ENCODE measurements at places on chromosomes 16 and 17.

DNA sequence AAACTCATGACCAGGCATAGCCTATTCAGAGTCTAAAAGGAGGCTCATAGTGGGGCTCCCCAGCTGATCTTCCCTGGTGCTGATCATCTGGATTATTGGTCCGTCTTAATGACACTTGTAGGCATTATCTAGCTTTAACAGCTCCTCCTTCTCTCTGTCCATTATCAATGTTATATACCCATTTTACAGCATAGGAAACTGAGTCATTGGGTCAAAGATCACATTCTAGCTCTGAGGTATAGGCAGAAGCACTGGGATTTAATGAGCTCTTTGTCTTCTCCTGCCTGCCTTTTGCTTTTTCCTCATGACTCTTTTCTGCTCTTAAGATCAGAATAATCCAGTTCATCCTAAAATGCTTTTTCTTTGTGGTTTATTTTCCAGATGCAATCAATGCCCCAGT lies 756 bp downstream of the CCL2 start:
- no peak for DNase-seq

DNA sequence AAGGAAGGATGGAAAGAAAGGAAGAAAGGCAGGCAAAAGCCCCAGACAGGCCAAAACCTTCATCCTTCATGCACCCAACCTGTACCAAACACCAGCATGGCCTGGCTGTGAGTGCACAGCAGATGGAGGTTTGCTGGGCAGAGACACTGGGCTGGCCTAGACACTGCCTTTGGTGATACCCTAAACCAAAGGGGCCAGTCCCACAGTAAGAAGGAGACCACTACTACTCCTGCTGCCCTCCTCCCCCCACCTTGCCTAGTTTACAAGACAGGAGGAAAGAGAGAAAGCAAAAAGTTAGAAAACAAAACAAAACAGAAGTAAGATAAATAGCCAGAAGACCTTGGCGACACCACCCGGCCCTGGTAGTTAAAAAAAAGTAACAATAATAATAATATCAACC lies 19.1 kb downstream of the QPRT start:
- DNase-seq = no peak

DNA sequence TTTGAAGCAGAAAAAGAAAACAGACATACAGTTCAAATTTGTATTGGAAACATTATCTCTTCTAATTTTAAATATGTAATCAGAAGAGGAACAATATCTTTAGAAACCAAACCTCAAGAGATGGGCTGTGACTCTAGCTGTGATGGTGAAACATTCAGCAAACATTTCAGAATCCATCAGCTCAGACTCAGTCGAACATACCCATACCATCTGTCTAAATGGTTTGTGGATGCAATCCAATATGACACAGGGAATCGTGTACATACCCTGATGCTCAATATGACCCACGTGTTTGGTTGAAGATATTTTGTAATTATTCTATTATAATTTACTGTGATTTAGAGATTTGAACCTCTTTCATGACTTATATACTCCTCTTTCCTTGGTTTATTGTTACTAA lies 665.2 kb upstream of the CDH8 start:
- DNase-seq = no peak

DNA sequence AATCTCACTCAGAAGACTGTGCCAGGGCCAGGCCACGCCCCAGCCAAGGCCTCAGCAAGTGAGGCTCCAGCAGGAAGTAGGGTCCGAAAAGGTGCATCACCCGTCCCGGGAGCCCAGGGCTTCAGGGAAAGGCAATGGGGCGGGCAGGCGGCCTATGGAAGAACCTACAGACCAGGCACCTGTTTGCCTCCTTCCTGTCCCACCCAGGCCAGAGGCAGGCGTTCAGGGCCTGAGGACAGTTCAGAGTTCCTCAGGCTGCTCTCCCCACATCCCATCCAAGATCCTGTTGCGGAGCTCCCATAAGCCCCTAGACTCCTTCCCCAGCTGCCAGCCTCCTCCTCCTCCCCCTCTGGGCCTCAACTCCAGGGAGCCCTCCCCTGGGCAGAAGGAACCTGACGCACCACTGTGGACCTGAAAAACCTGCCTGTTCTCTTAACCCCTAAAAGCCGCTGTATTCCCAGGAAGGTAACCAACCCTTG lies 2.3 kb downstream of the CLUH start:
- DNase-seq = no peak

GRCh38 chr16:53546988-53547391 lies 44.0 kb upstream of the AKTIP start:
- DNase-seq = no peak

DNA sequence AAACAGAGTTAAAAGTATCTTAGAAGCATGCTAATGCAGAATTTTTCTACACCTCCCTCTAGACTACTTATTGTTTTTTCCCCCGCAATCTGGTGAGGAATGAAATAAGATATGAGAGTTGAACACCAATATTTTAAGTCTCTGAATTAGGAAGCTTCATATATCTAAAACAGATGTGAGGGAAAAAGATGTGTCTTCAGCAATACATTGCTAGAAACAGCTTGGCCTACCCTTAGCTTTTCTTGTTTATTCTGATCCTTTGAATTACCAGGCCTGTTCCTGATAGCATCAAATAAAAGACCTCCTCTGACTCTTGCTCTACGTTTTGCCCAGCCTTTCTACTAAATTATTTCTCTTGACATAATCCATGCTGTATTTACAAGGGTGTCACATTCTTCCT lies 221.8 kb downstream of the CDH11 start:
- no peak for DNase-seq

- no peak for DNase-seq
Observed at GRCh38 chr17:66951605-66951953, 12.9 kb upstream of the CACNG4 start.

- DNase-seq = no peak
Observed at GRCh38 chr16:86961171-86961601, 356.0 kb downstream of the C16orf95 start.

DNA sequence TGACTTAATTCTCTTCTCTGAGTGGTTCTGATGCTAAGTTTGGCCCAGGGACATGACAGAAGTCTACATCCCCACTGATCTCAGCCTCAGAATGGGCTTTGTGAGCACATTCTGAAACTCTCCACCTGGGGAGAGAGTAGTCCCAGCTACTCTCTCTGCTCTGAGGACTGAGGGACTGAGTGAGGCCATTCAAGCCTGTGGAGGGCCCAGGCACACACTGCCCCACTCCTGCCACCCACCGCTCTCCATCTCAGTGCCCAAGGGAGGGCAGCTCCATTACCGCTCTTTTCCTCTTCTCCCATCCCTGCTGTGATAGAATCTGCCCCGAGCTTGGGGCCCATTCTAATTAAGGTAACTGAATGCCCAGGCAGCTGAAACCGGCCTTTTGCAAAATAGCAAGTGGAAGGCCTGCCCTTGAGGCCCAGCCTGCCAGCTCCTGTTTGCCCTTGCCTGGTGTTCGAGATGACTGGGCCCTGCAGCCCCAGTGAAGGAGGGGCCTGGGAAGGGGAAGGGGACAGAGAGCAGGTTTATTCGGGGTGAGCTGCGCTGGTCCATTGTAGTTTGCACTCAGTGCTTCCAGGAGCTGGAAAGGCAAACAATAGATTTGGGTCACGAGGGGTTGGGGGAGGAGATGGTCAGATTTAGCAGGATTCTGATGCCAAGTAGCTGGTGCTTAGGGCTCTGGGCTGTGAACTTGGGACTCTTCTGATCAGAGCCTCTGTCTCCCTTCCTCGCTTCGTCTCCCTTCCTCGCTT lies 76.2 kb downstream of the RAB11FIP4 start:
- no peak for DNase-seq

DNA sequence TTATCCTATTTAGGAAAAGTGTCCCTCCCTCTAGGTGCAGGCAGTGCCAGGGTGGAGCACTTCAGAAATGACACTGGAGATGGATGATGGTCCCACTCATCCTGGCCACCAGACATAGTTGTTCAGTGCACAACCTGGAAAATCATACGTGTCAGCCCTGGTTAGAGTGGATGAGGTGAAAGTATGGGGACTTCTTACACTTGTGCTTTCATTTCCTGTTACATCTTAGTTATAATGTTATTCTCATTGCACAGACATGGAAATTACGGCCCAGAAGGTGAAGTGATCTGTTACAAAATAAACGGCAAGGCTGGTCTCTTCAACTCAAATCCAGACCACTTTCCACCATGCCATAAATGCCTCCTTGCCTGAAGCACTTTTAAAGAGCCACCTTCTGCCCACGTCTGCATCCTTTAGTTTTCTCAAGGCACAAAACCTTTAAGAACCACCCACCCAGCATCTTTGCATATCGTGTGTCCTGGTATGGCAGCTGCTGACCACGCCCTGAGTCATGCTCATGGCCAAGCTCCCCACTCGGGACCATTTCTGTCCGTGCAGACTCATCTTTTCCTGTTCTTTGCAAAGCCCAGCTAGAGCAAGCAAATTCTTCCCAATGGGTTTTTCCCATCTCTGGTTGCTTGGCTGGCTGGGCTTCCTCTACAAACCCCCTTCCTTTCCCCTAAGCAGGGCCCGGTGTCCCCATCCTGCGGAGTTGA lies 22.4 kb downstream of the TBC1D3B start:
- no peak for DNase-seq

DNA sequence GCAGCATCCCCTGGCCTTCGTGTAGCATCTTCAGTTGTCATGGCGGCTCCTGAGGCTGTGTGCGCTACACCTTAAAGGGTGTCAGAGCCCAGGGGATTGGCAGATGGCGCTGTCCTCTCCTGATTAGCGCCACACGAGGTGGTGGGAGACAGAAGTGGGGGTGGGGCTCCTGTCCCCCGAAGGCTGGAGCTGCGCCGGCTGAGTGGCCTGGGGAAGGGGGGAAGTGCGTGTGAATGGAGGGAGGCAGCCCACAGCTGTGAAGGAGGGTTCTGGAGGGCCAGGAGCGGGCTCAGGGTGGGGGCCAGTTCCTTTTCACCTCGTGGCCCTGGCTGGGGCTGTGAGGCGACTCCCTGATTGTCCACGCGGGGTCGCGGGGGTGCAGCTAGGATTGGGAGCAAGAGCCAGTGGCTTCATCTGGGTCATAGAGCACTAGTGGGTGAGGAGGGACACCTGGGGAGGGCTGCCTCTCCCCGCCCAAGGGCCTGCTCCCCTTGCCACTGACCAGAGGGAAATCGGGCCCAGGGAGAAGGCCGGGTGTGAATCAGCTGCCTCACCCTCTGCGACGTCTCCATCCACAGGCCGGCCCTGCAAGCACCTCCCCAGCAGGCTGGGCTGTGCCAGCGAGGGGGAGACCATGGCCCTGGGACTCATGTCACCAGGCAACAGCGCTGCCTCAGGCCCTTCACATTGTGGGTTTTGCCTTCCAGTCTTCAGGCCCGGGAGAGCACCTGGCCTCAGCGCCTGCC lies 14.1 kb downstream of the BAHCC1 start:
- DNase-seq = no peak

- DNase-seq = no peak
Observed at GRCh38 chr16:6618874-6619273, 713.8 kb upstream of the RBFOX1 start.

GRCh38 chr16:77574867-77575624 lies 140.2 kb upstream of the ADAMTS18 start:
- DNase-seq = no peak

- no peak for DNase-seq
Observed at GRCh38 chr16:81784072-81784795, 5.1 kb downstream of the PLCG2 start.

- peak; percentile 8 for DNase-seq
Observed at GRCh38 chr16:31351942-31352325, 3.0 kb upstream of the ITGAX start.

DNA sequence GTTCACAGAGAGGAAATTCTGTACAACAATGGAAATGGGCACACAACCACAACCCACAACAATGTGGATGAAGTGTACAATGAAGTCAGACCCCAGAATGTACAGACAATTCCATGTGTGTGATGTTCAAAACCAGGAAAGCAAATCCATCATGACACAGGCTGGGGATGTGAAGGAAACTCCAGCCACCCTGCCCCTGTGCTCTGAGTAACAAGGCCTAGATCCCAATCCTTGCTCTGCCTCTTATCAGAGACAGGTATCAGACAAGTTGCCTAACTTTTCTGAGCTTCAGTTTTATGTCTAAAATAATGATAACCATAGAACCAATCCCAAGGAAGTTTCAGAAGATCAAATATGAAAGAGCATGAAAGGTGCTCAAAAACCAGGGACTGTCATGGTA lies 1.8 kb upstream of the C16orf95 start:
- no peak for DNase-seq

GRCh38 chr17:38711792-38712571 lies 6.9 kb downstream of the MLLT6 start:
- DNase-seq = no peak

- no peak for DNase-seq
Observed at GRCh38 chr17:18094409-18094807, 6.7 kb downstream of the DRG2 start.

DNA sequence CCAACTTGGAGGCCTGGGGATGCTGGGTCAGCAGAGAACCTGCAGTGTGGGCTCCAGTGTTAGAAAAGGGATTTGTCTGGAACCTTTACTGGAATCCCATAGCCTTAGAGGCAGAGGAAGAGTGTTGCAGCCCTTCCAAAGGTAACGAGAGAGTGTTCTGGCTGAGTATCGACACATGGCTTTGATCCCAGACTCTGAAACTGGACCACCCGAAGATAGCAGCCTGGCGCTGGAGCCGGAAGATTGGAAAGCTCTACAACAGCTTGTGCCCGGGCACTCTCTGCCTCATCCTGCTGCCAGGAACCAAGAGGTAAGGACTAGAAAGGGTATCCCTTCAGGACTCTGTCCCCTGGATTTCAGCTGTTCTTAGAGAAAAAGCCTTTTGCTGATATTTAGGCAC lies 39.7 kb downstream of the REXO5 start:
- no peak for DNase-seq

Measured in stimulated activated CD4-positive, alpha-beta T cell treated with anti-CD3 and anti-CD28 coated beads, Interleukin-4, amount 100 ng/mL, for 24 hours (primary cell).